Stimulated activated CD4-positive, alpha-beta T cell treated with anti-CD3 and anti-CD28 coated beads, Interleukin-4, amount 100 ng/mL, for 24 hours (primary cell): ENCODE measurements at places on chromosomes 2 and 18.

DNA sequence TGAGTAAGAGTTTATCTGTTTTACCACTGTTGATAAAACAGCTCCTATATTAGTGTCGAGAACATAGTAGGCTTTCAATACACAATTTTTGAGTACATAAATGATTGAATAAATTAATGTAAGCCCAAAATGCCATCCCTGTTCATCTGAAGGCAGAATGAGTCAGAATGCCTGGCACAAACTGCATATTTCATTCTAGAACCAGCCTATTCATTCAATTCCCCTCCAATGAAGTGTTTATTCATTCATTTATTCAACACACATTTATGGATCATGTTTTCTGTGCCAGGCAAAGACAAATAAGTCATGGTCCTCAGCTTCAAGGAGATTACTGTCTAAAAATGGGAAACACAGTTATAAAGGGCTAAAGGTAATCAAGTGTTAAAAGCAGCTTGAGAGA is 22.8 kb upstream of the LCLAT1 start:
- no peak for DNase-seq

GRCh38 chr18:28607991-28608390 is 431.1 kb upstream of the CDH2 start:
- DNase-seq, result no peak

DNA sequence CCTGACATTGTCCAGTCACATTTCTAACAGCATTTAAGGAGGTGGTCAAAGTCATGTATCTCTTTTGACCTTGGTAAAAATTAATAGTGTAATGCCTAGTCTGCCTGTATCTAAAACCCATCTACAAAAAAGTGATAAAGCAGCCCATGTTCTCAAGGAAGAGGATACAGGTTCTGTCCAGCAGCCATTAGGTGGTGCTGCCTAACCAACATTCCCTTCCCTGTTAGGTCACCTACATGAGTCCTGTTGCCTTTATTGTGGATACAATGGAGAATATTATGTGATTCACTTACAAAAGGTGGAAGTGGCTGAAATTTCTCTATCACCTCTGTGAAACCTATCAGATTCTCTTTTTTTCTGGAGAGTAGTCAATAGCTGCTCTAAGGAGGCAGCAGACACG is 52.5 kb downstream of the AQP4 start:
- no peak for DNase-seq

GRCh38 chr2:141766225-141766624 is 364.6 kb downstream of the LRP1B start:
- DNase-seq, result no peak

GRCh38 chr2:179559108-179559806 is 294.6 kb upstream of the SESTD1 start:
- DNase-seq, result no peak

- DNase-seq, result no peak
Measured at GRCh38 chr18:27995770-27996502, 181.0 kb downstream of the CDH2 start.

GRCh38 chr2:38778687-38779082 is 675 bp downstream of the GEMIN6 start:
- no peak for DNase-seq

- DNase-seq, result no peak
Measured at GRCh38 chr2:208546860-208547650, 140.5 kb downstream of the PTH2R start.

DNA sequence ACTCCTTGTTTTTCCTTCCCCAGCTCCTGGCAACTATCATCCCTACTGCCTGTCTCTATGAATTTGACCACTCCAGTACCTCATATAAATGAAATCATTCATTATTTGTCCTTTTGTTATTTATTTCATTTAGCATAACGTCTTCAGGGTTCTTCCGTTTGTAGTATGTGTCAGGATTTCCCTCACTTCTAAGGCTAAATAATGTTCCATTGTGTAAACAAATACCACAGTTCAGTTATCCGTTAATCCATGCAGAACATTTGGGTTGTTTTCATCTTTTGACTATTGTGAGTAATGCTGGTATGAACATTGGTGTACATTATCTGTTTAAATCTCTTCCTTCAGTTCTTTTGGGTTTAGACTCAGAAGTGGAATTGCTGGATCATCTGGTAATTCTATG is 18.8 kb downstream of the DYNC2LI1 start:
- DNase-seq, result no peak

- no peak for DNase-seq
Measured at GRCh38 chr2:5538313-5538712, 153.9 kb upstream of the SOX11 start.

GRCh38 chr2:96369186-96369585 is 33.6 kb downstream of the NCAPH start:
- no peak for DNase-seq

- no peak for DNase-seq
Measured at GRCh38 chr2:48131539-48132270, 225.4 kb upstream of the FBXO11 start.

- DNase-seq, result no peak
Measured at GRCh38 chr2:64277101-64277849, 133.1 kb upstream of the PELI1 start.

DNA sequence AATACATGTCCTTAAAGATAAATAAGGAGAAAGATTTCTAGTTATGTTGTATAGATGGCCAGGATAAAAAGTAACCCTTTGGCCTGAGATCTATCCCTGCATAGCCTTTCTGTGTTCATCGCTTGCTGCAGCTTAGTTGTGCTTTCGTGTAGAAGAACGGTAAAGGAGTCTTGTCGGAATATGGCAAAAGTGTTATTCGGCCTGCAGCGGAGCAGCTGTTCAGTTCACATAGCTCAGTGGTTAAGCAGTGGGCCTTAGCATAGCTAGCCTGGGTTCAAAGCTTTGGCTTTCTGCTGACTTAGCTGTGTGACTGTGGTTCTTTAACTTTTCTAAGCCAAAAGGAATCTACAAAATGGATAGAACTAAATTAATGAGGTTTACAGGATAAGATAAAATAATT is 55.4 kb downstream of the MALT1 start:
- no peak for DNase-seq

GRCh38 chr2:188573453-188573852 is 281.8 kb downstream of the GULP1 start:
- DNase-seq, result no peak

DNA sequence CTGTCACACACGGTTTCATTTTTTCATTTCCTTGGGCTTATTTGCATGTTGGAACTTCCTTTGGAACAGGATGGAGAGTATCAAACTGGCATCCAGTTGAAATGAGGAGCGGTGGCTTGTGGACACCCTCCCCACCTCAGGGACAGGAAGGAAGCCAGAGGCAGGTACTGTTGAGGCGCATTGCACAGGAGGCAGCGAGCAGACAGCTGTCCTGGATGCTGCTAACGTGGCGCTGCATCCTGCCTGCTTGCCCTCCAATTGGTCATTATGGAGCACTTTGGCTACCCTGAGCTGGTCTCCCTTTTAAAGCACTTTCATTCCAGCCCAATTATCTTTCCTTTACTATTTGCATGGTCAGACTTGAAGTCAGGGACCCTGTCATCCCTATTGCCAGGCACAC is 80.7 kb upstream of the ITGA4 start:
- no peak for DNase-seq

DNA sequence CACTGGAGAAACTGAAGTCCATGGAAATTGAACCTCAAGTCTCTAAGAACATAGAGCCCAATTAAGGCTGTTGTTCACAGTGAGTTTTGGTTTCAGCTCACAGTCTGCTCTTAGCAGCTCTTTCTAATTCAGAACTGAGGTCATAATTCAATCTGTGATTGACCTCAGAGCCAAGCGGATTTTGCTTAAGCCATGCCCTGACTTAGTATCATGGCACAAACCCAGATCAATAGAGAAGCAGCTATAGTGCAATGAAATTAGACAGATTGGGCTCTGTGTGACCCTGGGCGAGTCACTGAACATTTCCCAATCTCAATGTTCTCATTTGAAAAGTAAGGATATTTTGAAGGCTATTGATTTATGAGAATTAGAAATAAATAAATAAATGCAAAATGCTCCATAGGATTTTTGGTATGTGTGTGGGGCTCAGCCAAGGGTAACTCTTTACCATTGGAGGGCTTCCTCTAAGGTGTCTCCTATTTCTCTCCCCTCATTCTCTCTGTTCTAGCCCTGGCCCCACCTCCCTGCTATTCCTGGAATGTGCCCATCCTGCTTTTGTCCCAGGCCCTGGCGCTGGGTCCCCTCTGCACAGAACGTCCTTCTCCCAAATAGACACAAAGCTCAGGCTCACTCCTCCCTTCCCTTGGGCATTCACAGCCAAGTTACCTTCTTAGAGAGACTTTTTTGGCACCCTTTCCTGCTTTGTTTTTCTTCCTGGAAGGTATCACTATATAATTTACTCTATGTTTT is 239.6 kb downstream of the LPIN1 start:
- DNase-seq, result no peak

DNA sequence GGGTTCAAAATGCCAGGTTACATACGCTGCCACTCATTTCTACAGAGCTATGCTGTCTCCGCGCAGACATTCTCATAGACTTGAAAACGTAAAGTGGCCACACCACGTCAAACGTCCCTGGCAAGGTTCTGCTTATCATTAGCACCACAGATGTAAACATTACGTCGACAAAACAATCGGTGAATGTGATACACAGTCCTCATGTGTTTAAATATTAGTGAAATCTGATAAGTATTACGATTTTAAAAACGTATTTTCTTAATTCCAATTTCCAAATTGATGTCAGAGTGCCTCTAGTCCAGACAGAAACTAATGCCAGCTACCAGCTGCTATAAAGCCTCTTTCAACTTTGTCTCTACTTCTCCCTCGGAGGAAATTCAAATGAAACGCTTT is 1.2 kb downstream of the STK17B start:
- DNase-seq, result peak; percentile 62

DNA sequence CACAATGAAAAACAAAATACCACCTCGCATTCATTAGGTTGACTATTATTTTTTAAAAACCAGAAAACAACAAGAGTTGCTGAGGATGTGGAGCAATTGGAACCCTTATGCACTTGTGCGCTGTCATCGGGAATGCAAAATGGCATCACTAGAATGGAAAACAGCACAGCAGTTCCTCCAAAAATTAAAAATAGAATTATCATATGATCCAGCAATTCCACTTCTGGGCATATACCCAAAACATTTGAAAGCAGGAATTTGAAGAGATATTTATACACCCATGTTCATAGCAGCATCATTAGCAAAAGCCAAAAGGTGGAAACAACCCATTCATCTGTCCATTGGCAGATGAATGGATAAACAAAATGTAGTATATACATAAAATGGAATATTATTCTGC is 11.9 kb upstream of the NMUR1 start:
- no peak for DNase-seq

DNA sequence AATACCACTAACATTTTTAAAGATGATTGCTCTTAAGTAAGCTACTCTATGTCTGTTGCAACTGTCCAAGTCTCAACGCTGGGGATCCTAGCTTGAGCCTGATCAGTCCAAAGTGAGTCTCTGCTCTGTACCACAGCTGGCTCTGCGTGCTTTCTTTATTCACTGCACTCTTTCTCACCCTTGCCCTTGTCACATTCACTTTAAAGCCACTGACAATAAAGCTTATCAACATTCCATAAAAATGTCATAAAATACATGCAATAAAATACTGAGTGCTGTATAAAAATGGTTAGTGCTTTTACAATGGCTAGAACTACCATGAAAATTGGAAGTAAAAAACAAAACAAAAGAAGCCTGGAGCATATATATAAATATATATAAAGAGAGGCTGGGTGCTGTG is 45.5 kb upstream of the LRRTM4 start:
- DNase-seq, result no peak

GRCh38 chr2:58376592-58376991 is 135.5 kb upstream of the FANCL start:
- no peak for DNase-seq

GRCh38 chr2:149082735-149083134 is 44.2 kb downstream of the LYPD6B start:
- DNase-seq, result no peak

DNA sequence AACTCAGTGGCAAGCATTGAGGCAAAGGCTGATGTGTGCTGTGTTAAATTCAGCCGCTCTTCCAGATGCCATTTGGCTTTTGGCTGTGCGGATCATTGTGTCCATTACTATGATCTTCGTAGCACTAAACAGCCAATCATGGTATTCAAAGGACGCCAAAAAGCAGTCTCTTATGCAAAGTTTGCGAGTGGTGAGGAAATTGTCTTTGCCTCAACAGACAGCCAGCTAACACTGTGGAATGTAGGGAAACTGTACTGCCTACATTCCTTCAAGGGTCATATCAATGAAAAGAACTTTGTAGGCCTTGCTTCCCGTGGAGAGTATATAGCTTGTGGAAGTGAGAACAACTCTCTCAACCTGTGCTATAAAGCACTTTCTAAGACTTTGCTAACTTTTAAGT is 195.5 kb upstream of the RAB12 start:
- DNase-seq, result no peak
